ENCODE measurements at places on chromosomes 1 and 21.

GRCh38 chr1:235056937-235057336 lies 71.7 kb downstream of the TOMM20 start:
- DNase-seq = no peak

- DNase-seq = no peak
Observed at GRCh38 chr1:101135526-101135925, 101.3 kb upstream of the S1PR1 start.

DNA sequence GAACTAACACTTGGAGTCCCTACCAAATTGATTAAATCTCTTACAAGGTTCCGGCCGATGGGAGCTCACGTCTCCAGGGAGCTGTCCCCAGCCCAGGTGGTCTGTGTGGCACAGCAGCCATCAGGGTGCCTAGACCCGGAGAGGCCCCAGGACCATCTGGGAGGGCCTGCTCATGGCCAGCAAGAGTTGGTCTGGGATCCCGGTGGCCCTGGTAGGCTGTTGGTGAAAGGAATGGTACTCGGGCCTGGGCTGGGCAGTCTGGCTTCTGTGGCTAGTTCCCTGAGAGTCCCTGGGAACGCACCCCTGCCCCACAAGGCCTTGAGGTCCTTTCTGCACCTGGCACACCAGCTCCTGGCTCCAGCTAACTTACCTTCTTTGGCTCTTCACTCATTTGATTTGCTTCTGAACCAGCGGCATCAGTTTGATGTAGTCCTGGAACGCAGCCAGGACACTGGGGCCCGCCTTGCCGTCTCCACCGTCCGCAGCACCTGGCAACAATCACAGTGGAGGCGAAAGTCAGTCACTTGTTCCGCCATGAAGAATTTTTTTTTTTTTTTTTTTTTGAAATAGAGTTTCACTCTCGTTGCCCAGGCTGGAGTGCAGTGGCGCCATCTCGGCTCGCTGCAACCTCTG lies 62.5 kb downstream of the SCCPDH start:
- DNase-seq = no peak

GRCh38 chr21:29302359-29302875 lies 3.7 kb downstream of the BACH1 start:
- DNase-seq = no peak

DNA sequence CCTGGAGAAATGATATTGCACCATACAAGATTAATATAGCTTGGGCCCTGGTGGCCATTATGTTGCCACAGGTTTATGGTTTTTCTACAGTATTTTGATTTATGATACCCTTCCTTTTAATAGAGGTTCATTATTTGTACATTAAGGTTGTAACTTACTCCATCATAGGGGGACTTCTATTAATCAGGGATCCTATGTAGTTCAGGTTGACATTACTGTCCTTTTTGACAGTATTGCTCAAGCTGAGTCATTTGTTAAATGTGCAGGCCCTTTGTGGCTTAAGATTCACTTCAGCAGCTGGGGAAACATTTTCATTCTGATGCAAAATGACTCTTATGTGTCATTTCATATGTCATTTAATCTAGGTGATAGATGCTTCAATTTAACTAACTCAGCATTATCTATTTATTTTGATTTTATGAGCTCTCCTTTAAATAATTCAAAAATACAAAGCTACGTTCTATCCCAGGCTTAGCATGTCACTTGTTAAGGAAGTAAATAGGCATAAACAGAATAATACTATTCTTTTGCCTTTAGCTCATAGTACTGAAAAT lies 686.9 kb upstream of the NCAM2 start:
- no peak for DNase-seq

DNA sequence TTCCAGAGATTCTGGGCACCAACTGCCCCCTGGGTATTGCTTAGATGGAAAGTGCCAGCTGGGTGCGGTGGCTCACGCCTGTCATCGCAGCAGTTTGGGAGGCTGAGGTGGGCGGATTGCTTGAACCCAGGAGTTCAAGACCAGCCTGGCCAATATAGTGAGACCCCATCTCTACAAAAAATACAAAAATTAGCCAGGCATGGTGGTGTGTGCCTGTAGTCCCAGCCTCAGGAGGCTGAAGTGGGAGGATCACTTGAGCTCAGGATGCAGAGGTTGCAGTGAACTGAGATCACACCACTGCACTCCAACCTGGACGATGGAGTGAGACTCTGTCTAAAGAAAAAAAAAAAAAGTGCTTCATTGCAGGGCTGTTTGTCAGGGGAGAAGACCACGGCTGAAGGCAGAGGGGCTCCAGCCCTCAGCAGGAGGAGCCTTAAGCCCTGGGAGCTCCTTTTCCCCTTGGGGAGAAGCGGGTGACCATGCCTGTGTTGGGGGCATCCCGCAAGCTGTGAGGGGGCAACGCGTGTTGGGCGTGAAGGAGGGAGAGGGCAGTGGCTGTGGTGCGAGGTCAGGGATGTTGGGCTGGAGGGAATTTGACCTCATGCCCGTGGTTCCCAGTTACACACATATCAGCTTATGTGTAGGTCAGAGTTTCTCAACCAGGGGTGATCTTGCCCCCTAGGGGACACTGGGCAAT lies 131.5 kb upstream of the VAMP3 start:
- DNase-seq = no peak
